ENCODE measurements at places on chromosomes 11 and 22.

- no peak for DNase-seq
These were observed 34.0 kb upstream of the TECTA start for GRCh38 chr11:121067026-121067425.

- no peak for DNase-seq
These were observed 53.2 kb downstream of the GRIK4 start for GRCh38 chr11:120564573-120565311.

DNA sequence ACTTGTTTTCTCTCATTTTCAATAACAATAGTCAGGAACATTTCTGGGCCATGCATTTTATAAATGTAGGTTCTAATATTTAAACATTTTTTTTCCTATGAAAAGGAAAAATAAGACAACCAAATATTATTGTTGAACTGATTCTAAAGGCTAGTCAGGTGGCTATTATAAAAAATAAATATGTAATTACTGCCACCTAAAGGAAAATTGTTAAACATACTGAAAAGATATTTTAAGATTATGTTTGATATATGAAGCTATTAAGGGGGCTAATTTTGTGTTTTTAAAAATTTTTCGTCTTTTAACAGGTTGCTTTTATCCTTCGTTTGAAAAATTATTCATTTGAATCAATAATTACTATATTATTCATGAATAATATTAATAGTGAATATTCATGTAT lies 62.2 kb upstream of the FDX1 start:
- DNase-seq, result no peak

- DNase-seq, result no peak
These were observed 8.9 kb upstream of the ANKK1 start for GRCh38 chr11:113378692-113379091.

GRCh38 chr22:48940266-48941032 lies 887.2 kb downstream of the BRD1 start:
- no peak for DNase-seq

- no peak for DNase-seq
These were observed 1077.3 kb downstream of the TBC1D22A start for GRCh38 chr22:47839595-47840227.

DNA sequence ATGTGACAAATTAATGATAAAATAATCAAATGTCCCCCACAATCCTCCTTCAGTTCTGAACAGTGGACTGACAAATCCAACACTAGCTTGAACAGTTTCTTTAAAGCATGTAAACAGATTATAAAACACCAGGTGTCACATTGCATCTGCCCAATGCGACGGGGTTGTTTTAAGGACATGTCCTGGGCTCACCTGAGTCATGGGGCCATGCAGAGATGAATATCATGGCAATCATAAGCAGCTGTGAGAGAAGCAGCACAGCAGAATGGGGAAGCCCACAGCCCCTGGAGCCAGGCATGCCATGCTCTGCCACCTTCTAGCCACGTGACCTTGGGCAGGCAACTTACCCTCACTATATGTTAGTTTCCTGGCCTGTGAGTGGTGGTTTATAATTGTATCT lies 93.9 kb upstream of the KCNA4 start:
- DNase-seq, result no peak

GRCh38 chr22:28997342-28997741 lies 64.3 kb downstream of the C22orf31 start:
- no peak for DNase-seq

GRCh38 chr22:19043121-19044085 lies 78.8 kb downstream of the DGCR2 start:
- no peak for DNase-seq

DNA sequence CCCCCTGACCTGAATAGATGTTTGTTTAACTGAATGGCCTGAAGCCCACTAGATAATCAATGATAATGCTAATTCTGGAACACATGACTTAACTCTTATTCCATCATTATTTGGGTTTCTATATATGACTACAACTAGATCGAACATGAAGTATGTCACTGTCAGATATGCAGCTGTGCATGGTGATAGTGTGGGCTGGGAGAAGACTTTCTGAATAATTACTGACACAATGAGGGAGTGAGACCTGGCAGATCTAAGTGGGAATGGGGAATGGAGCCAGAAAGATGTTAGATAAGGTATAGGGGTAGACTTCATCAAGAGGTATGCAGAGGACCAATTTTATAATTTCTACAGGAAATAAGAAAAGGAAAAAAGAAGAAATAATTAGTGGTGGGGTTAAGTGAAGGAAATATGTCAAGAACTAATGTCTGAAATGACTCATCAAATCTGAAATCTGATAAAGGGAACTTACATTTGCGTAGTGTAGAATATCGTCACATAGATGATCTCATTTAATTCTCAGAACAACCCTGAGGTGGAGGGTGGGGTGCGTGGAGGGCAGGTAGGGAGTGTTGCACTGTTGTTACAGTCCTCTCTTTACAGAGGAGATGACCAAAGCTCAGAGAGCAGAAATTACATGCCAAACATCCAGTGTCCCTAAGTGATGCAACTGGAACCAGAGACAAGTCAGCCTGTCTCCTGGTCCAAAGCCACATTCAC lies 68.2 kb upstream of the EED start:
- DNase-seq, result no peak

GRCh38 chr22:36884349-36885158 lies 23.7 kb downstream of the NCF4 start:
- DNase-seq, result no peak

- DNase-seq, result no peak
These were observed 46.2 kb downstream of the WNT11 start for GRCh38 chr11:76159983-76160661.

DNA sequence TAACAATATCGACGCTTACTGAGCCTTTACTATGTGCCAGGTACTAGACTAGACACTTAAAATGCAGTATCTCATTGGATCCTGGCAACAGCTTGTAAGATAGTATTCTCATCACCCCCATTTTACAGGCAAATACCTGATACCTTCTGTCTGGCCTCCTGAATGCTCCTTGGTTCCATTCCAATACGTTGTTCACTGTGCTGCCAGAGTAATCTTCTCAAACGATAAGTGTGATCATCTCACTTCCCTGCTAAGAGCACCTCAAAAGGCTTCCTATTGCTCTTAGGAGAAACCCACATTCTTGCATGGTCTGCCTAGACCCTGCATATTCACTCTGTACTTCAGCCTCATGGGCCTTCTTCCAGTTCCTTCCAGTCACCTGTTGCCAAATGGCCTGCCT lies 1.3 kb upstream of the NRIP3 start:
- DNase-seq, result no peak

DNA sequence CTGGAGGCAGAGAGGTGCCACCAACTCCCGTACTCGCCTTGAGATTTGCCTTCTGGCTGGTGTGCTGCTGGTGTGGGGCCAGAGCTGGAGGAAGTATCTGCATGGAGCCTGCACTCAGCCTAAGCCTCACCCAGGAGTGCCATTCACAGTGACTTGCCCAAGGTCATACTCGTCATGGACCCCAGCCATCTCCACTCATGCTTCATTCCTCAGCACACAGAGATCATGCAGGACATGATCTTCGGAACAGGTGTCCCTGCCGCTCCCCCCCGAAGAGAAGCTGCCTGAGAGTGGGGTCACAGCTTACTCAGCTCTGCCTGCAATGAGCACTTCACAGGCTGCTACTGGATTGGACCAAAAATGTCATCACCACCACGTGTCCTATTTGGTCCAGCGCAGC lies 49.0 kb downstream of the PC start:
- no peak for DNase-seq

GRCh38 chr11:132072858-132073211 lies 702.4 kb downstream of the NTM start:
- no peak for DNase-seq

DNA sequence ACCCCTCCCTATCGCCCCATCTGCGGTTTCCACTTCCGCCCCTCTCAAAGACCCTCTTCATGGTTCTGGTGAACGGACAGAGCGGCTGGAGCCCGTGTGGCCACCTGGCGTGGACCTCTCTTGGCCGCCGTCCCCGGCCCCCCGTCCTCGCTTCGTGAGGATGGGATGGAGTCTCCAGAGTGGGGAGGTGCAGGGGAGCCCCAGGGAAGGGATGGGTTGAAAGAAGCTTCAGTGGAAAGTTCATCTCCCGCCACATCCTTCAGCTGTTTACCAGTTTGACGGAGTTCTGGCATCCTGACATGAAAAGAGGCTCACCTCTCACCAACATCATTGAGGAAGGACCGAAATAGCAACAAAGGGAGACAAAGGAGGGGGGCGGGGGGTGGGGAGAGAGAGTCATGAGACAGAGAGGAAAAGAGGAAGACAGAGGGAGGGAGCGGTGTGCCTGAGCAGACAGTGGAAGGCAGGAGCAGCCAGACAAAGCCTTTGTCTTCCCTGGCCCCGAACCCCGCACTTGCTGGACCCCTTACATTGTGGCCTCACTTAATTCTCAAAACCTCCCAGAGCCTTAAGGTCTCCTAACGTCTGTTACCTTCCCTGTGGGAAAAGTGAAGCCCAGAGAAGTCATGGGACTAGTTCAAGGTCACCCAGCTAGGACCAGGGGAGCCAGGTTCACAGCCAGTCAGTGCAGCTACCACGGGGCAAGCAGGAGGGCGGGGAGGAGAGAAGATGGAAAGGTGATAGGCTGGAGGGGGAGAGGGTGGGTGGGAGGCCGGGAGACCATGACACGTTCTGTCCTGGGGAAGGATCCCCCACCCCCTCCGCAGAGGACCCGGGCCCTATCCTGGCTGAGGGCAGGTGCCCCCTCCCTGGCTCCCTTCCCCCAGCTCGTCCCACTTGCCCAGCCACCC lies 54.9 kb downstream of the CD6 start:
- DNase-seq, result peak; percentile 57

- DNase-seq, result peak; percentile 72
These were observed 54.1 kb downstream of the WNT11 start for GRCh38 chr11:76152086-76152681.

DNA sequence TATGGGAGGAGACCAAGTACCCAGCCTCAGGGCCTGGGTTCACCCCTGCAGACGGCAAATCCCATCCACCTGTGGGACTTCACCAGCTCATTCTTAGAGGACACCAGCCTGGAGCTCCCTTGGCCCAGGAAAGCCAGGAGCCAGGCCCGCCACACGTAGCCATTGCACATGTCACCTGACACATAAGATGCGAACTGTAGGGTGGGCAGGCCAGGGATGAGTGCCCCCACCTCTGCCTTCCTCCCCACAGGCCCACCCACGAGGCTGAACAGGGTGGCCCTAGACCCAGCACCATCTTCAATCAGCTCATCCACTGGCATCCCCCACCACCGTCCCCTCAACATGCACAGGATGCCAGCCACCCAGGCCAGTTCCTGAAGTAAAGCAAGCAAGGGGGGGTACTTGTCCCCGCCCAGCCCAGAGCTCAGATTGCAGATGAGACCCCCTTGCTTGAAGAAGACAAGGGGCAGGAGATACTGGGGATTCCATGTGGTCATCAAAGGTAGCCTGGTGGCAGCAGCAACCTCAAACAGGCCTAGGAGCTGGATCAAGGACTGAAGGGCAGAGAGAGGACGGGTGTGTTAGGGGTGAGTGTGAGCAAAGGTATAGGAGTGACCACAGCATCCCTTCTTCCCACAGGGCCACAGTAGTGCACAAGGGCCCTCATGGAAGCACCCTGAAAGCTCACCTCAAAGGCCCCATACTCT lies 45.6 kb downstream of the IGLL5 start:
- DNase-seq, result no peak

DNA sequence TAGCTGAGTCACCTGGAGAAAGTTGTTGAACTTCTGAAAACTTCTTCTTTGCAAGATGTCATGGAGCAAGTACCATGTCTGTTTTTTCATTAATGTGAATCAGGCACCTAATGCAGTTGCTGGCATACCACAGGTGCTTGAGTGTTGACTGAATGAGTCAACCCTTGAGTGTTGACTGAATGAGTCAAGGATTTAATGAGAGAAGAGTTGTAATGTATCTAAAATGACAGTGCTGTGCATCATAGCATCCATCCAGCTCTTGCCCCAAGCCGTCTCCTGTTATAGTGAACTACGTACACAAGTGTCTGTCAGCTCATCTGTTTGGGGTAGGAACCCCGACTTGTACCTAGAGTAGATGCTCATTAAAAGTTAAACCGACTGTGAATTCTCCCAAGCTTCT lies 93.1 kb downstream of the CWC15 start:
- no peak for DNase-seq

GRCh38 chr11:34519595-34520235 lies 6.1 kb upstream of the ELF5 start:
- DNase-seq, result no peak

- DNase-seq, result no peak
These were observed 114.0 kb upstream of the SERPIND1 start for GRCh38 chr22:20659920-20660319.

GRCh38 chr11:120956710-120957495 lies 67.0 kb upstream of the TBCEL start:
- DNase-seq, result peak; percentile 7

GRCh38 chr11:748007-748359 lies 719 bp downstream of the TALDO1 start:
- DNase-seq, result no peak

DNA sequence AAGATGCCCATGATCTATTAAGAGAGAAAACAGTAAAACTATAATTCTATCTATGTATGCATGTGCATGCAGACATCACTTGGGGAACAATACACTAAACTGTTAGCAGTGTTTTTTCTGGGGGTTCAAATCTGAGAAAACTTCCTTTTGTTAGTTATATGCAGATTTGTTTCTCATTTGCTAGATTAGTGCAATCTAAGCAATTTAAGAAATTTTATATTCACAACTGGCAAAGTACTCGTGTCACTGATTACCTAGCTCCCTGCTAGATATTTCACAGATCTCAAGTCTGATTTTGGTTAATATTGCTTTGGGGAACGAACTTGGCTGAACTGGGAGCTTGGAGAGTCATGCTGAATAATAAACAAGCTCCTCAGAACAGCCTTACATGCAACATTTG lies 14.9 kb upstream of the OSBP start:
- DNase-seq, result no peak

DNA sequence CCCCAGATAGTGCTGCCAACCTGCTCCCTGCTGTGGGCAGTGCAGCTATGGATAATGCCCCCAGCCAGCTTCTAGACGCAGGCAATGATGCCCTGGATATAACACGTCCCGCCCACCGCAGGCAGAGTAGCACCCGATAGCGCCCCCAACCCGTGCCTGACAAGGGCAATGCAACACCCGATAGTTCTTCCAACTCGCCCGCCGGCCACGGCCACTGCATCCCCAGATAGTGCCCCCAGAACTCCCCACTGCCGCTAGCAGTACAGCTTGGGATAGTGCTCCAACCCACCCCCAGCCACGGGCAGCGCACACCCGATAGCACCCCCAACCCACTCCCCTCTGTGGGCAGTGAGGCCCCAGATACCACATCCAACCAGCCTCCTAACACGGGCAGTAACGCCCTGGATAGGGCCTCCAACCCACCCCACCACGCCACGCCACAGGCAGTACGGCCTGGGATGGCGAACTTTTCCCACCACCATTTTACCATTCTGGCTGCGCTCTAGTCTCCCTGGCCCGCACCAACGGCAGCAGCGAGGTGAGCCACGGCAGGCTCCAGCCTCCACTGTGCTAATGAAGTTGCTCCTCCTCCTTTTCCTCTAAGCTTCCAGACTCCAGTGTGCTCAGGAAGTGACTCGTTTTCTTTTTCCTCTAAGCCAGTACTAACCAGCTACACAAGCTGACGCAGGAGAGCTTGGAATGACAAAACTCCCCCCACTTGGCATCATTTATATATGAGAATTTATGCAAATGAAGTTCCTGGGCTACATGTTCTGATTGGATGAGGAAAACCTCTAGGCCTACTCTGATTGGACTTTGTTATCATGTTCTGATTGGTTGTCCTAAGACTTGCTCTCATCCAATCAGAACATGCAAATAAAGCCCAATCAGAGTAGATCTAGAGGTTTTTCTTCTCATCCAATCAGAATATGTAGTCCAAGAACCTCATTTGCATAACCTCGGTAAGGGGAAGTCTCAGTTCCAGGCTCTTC lies 3.0 kb upstream of the RFPL3 start:
- no peak for DNase-seq

Measured in CD4-positive, alpha-beta T cell (primary cell).